ENCODE measurements at places on chromosomes 2 and 18.

DNA sequence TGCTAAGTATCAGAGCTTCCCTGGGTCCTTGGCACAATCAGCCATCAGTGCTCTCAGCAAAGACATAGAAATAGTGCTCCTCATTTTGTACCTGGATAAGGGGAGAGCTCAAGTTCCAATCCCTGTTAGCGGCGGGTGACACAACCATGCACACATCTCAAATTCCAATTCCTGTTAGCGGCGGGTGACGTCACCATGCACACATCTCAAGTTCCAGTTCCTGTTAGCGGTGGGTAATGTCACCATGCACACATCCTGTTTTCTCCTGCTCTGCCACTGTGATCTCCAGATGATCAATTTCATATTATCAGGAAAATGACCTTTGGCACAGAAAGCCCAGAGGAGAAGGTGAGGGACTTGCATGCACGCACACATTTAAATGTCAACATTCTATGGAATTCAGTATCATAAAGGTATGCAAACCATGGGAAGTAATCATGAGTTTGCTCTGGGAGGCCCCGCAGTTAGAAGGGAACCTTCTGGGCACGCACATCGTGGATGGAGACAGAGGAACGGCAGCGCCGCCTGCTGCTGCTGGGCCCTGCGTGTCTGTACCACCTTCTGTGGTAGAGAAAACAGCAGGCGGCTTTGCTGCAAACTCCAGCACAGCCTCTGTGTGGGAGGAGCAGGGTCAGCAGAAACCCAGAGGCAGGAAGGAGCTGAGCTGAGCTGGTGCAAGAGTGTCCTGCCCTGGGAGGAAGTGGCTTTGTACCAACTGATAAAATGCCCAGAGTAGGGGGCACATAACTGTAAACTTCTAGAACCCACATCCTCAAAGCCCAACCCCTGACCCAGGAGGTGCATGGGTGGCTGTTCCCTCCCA is 77.8 kb downstream of the MBP start:
- no peak for DNase-seq

DNA sequence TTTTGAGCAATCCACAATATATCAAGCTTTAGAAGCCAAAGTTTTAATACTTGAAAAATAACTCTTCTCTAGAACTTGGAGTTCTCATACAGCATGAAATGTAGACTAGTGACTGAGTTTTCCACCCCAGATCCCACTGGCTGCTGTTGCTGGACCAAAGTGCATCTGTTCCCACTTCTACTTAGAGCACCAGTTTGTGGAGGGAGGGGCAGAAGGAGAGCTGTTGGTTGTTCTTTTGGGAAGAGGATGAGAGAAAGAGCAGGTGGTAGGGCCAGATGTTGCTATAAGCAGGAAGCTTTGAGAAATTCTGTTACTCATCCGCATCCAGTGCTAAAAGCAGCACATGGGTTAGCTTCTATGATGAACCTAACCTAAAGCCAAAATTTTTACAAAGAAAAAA is 59.0 kb downstream of the MBD2 start:
- no peak for DNase-seq

- DNase-seq, result no peak
Observed at GRCh38 chr18:60059216-60059615, 159.4 kb downstream of the PMAIP1 start.

- DNase-seq, result no peak
Observed at GRCh38 chr2:239252393-239252792, 148.4 kb downstream of the HDAC4 start.

- DNase-seq, result no peak
Observed at GRCh38 chr18:78979056-78979729, 425 bp upstream of the SALL3 start.

DNA sequence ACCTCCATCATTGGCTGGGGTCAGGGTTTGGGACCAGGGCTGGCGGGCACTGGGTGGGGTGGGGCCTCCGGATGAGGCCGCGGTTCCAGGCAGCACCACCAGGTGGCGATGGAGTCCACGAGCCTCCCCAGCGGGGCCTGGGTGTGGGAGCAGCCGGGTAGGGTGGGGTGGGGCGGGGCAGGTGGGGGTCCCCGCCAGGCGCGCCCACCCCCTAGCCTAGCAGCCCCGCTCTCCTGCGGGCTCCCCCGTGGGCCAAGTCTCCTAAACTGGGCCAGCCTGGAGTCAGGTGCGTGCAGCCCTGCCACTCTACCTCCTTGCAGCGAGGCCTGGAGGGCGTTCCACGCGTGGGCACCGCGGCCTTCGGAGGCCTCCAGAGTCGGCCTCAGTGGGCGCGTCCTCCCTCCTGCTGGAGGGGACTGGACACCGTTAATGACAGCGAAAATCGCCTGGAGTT is 187.5 kb downstream of the TWIST2 start:
- DNase-seq, result no peak

DNA sequence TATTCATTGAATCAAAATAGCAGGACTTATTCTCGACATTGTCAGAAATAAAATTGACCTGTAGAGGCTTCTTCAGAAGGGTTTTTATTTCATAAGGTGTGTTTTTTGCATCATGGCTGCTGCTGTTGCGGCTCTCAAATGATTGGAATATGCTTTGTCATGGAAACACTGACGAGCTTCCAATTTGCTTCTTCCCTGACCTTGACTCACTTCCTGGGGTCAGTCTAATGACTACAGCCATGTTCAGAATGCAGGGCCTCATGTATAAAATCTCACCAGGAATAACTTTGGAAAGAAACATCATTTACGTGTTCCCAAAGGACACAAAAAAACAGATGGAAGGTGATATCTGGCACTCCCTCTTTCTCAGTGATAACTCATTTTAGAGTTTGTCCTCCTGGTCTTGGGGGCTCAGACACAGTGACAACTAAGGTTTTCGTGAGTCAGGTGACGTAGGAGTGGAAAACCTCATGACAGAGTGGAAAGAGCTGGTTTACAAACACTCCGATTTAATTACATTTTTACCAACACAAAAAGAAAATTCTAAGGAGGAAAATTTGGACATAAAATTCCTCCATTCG is 467.0 kb upstream of the RAB12 start:
- DNase-seq, result no peak
